ENCODE measurements at places on chromosomes 3 and 15.

GRCh38 chr3:162610261-162610660, 1113.7 kb downstream of the OTOL1 start:
- DNase-seq: no peak

- DNase-seq: no peak
Measured at GRCh38 chr3:30048431-30048830, 558.0 kb upstream of the TGFBR2 start.

GRCh38 chr3:72270072-72270681, 485.2 kb upstream of the PROK2 start:
- DNase-seq: peak; percentile 98

GRCh38 chr15:39591896-39592315, 11.0 kb downstream of the THBS1 start:
- DNase-seq: no peak

GRCh38 chr15:85963262-85963760, 116.4 kb upstream of the AGBL1 start:
- DNase-seq: no peak

DNA sequence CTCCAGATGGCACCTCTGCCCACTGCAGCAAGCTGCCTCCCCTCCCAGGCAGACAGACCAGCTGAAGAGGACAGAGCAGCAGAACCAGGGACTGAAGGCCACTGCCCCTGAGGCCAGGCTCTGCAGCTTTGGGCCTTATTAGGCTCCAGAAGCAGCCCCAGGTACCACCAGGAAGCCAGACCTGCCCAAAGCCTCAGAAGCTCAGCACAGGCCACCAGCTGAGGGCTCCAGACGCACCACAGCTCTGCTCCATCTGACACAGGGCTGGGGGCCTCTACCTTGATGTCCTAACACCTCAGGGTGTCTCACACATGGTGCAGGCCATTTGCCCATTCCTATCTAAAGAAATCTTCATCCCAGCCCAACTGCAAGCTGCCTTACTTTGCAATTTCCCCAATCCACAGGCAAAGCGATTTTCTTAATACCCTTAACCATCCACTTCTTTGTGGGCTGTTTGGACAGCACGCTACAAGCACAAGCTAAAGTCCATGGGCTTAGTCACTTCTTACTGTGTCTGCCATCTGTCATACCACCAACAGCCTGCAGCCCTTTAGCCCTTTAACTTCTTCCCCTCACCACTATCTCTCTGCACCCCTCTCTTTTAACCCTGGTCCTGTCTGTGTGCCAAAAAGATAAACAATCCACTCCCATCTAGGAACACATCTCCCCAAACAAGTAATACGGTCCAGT, 112.1 kb downstream of the IQSEC1 start:
- no peak for DNase-seq

DNA sequence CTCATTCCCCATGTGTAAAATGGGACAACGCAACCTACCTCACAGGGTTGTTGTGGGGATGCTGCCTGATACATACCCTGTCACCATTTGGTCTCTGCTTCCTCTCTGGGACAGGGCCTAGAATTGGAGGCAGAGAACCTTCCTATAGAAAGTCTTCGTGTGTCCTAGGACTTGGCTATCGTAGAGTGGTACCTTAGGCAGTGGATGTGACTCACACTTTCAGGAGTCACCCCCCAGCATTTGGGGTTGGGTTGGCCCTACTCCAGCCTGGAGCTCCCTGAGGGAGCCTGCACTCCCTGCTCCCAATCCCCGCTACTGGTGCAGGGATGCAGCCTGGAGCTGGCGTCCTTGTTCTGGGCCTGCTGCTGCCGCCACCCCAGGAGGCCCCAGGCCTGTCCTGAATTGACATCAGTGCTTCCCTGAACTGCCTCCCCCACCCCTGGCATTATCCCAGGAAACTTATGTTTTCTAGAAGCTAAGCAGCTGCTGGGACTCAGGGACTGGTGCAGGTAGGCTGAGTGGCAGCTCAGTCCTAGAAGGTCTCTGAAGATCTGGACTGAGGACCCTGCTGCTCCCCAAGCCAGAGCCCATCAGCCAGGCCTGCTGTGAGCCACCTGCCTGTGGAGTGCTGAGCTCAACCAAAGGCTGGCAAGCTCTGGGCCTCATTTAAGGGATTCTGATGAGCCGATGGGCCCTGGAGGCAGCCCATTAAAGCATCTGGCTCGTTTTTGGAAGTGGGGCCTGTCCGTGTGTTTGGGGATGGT, 9.9 kb downstream of the C15orf39 start:
- peak; percentile 25 for DNase-seq

Measured in fibroblast of mammary gland (primary cell).